ENCODE measurements at places on chromosomes 7 and 10.

GRCh38 chr10:97517778-97518300, 19.1 kb downstream of the UBTD1 start:
- no peak for DNase-seq

DNA sequence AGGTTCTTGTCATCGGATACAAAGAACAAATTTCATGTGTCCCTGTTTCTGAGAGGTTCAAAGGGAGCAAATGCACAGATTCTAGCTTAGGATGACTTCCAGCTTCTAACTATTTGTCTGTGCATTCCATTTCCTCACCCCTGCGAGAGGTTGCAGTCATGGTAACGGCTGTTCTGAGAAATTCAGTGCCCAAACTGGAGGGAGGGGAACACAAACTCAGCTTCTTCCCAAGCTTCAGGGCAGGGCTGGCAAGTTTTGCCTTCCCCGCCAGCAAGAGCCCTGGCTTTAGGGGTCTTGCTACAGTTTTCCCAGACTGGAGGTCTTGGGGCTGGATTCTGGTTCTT, 11.1 kb downstream of the FAS start:
- DNase-seq = no peak

DNA sequence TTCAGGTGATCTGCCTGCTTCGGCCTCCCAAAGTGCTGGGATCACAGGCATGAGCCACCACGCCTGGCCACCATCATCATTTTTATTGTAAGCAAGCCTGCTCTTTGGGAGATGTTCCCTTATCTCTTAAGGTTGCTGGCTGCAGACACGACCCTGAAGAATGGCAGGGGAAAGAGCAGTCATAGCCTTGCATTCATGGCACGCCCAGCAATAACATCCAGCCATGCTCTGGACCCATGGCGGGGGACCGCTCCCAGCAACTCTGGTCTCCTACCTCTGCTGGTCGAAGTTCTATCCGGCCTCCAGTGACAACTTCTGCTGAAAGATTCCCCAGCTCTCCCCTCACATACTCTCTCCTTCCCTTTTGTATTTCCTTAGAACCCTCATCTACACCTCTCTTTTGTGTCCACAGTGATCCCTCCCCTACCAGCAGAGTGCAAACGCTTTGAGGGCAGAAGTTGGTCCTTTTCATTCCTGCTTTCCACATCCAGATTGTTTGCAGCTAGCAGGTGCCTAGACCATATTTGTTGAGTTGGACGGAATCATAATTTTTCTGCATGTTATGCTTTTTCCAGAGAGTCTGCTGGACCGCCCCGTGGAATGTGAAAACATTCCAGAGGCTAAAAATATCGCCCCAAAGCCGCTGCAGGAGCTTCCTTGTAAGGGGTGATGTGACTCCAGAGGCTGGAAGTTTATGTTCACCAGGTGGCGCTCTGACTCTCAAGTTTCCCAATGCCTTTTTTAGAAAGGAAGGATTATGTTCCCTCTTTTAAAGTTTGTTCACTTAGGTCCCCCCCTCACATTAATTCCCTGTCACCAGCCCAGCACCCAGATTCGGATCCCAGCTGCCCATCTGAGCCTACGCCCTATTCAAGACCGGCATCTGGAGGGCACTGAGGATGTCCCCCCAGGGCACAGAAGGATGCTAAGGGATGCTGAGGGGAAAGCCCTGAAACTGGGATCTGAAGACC, 4.3 kb upstream of the MARVELD1 start:
- peak; percentile 65 for DNase-seq

DNA sequence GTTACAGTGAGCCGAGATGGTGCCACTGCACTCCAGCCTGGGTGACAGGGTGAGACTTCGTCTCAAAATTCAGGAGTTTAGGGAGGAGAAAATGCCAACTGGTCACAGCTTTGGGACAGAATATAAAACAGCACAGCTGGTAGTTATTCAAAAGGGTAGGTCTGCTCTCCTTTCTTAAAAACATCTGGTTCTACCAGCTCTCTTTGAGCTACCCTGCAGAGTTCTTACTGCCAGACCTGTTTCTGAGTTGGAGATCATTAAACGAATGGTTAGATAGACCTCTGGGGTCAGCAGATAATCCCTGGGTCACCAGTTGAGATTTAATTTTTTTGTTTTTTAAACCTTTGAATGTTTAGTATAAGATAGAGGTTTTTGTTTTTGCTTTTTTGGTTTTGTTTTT, 52.6 kb downstream of the MCU start:
- DNase-seq = no peak

All from psoas muscle (tissue), 8 donors.